Neural progenitor cell (in vitro differentiated cells): ENCODE measurements at places on chromosomes 3 and 15. TPM values are rescaled to one million over a fixed set of nuclear protein-coding genes. Genes with fewer than 3 reads are reported as not detected.

- DNase-seq, result no peak
- no peaks in the 10 kb centered on the region for H3K4me1 ChIP-seq
- H3K36me3 ChIP-seq, result no peaks in the 10 kb centered on the region
Observed at GRCh38 chr15:22961762-22962161, 18.4 kb downstream of the CYFIP1 start.

The KCNMB3 gene
- 2.9 and 4.4 TPM in 2 replicates for total RNA-seq

DNA sequence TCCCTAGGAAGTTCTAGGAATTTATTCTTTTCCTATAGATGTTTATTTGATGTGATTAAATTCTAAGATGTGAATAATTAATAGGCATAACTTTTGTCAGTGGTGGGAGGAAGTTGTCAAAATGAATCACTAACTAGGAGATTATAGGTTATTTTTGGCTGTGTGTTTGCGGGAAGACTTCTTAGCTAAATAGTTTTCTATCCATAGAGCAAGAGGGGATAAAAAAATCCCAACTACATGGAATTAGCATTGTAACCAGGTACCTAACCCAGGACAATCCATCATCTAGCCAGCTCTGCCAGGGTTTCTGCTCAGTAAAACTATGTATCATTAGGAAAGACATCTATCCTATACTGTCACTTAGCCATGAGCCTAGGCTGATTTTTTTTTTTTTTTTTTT is 23.9 kb downstream of the SLC30A4 start:
- no peaks in the 10 kb centered on the region for H3K4me1 ChIP-seq
- no peak for DNase-seq
- no peaks in the 10 kb centered on the region for H3K27me3 ChIP-seq
- no peaks in the 10 kb centered on the region for H3K36me3 ChIP-seq
- no peak overlapping the region for H3K4me3 ChIP-seq
- no peak overlapping the region for H3K27ac ChIP-seq

- no peaks in the 10 kb centered on the region for H3K36me3 ChIP-seq
- no peak overlapping the region for H3K27ac ChIP-seq
- no peaks in the 10 kb centered on the region for H3K27me3 ChIP-seq
- no peak for DNase-seq
- H3K4me1 ChIP-seq, result no peaks in the 10 kb centered on the region
Observed at GRCh38 chr3:158703566-158703965, 28.7 kb downstream of the RARRES1 start.

- DNase-seq, result no peak
- H3K27me3 ChIP-seq, result no peaks in the 10 kb centered on the region
- no peak overlapping the region for H3K4me3 ChIP-seq
- no peak overlapping the region for H3K27ac ChIP-seq
- no peaks in the 10 kb centered on the region for H3K4me1 ChIP-seq
Observed at GRCh38 chr15:35043373-35044095, 41.6 kb downstream of the NANOGP8 start.

GRCh38 chr3:182357928-182358327 is 435.4 kb upstream of the ATP11B start:
- DNase-seq, result peak; percentile 9
- H3K27ac ChIP-seq, result no peak overlapping the region
- H3K4me1 ChIP-seq, result peaks cover 9% of the 10 kb centered on the region
- no peak overlapping the region for H3K4me3 ChIP-seq
- no peaks in the 10 kb centered on the region for H3K36me3 ChIP-seq

The FSIP1 gene
- 2.1 and 2.5 TPM in 2 replicates for total RNA-seq

- no peak for DNase-seq
- no peak overlapping the region for H3K27ac ChIP-seq
- H3K4me3 ChIP-seq, result no peak overlapping the region
- peaks cover 28% of the 10 kb centered on the region for H3K36me3 ChIP-seq
- H3K4me1 ChIP-seq, result no peaks in the 10 kb centered on the region
Observed at GRCh38 chr15:49137861-49138260, 17.5 kb downstream of the COPS2 start.

DNA sequence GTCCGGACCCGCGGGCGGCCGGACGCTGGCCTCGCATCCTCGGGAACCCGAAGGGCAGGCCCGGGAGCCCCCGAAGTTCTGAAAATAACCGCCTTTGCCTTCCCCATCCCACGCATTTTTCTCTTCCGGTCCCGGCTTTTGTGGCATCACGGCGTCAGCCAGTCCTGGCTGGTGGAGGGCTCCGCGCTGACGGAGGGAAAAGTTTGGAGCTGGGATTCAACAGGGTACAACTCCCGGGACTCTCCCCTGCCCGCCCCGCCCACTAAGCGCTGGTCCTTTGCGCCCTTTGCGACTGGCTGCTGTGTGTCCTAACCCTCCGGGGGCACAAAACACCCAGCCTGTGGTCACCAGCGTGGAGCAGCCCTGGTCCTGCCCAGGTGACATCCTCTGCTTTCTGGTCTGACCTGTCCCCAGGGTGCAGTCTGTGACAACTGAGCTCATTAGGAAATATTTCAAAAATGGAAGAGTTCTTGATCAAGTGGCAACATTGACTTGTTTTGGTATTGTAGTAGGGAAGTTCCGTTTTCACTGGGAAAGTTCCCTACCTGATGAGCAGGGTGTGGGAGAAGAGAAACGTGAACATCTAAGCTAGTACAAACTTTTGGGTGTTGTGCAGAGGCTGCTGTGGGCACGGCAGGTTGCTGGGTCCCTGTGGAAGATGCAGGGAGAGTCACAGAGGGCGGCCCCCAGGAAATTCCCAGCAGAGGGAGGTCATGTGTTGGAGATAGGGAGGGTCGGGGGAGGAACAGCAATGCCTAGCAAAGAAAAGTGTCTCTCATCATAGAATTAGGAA is 775 bp downstream of the ARNT2 start:
- H3K27ac ChIP-seq, result peak overlapping the region; percentile 41
- peak; percentile 71 for DNase-seq
- H3K4me1 ChIP-seq, result peaks cover 13% of the 10 kb centered on the region
- peak overlapping the region; percentile 93 for H3K4me3 ChIP-seq

- DNase-seq, result peak; percentile 88
- H3K27me3 ChIP-seq, result peaks cover 5% of the 10 kb centered on the region
- H3K36me3 ChIP-seq, result no peaks in the 10 kb centered on the region
Observed at GRCh38 chr15:45795440-45796069, 160.7 kb downstream of the SQOR start.

- DNase-seq, result no peak
- H3K4me3 ChIP-seq, result no peak overlapping the region
- H3K4me1 ChIP-seq, result no peaks in the 10 kb centered on the region
Observed at GRCh38 chr15:38795471-38796245, 231.0 kb upstream of the RASGRP1 start.

- H3K4me1 ChIP-seq, result no peaks in the 10 kb centered on the region
- H3K4me3 ChIP-seq, result no peak overlapping the region
- no peaks in the 10 kb centered on the region for H3K36me3 ChIP-seq
- H3K27ac ChIP-seq, result no peak overlapping the region
Observed at GRCh38 chr3:30847592-30847991, 46.9 kb downstream of the GADL1 start.

The MYLK gene
- 28.4 and 34.3 TPM in 2 replicates for total RNA-seq
